ENCODE measurements at places on chromosomes 11 and 22. TPM values are rescaled to one million over a fixed set of nuclear protein-coding genes. Genes with fewer than 3 reads are reported as not detected.
A peak's percentile ranks its signal among the peaks of the same experiment; 100 is the strongest.

GRCh38 chr11:55357560-55358184, 10.1 kb upstream of the OR4A15 start:
- H3K27ac ChIP-seq: no peak overlapping the region
- no peak for DNase-seq
- H3K36me3 ChIP-seq: peaks cover 8% of the 10 kb centered on the region

GRCh38 chr11:62627713-62628112, 5.9 kb upstream of the B3GAT3 start:
- peaks cover 30% of the 10 kb centered on the region for H3K36me3 ChIP-seq
- no peak overlapping the region for H3K27ac ChIP-seq
- H3K27me3 ChIP-seq: no peaks in the 10 kb centered on the region
- DNase-seq: no peak
- no peaks in the 10 kb centered on the region for H3K4me1 ChIP-seq
- H3K4me3 ChIP-seq: no peak overlapping the region

DNA sequence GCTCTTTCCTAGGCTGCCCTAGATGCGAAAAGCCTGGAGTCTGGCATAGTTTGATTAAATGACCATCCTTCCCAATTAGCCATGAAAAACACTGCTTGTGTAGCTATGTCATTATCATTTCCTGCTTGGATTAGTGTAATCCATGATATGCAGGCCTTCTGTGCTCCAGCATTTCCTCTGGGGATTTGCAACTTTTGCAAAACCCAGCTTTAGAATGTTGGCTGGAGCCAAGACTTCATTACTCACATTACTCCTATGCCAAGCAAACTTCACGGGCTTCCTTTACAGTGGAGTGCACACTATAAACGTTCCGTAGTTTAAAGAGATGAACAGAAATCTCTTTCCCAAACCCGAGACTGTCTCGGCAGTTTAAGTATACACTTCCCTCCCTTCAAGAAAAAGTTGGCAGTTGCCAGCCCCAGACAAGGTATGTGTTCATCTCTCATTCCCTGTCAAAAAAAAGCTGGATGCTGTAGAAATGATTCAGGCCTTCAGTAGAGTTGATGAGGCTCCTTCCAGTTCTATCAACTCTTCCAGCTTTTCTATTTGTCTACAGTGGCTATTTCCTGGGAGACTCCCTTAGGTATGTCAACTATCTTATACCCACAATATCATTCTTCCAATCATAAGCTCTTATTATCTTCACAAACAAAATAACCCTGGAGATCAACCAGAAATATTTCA, 180.0 kb downstream of the MAML2 start:
- H3K4me3 ChIP-seq: no peak overlapping the region
- peaks cover 57% of the 10 kb centered on the region for H3K4me1 ChIP-seq
- H3K27ac ChIP-seq: no peak overlapping the region
- DNase-seq: no peak

DNA sequence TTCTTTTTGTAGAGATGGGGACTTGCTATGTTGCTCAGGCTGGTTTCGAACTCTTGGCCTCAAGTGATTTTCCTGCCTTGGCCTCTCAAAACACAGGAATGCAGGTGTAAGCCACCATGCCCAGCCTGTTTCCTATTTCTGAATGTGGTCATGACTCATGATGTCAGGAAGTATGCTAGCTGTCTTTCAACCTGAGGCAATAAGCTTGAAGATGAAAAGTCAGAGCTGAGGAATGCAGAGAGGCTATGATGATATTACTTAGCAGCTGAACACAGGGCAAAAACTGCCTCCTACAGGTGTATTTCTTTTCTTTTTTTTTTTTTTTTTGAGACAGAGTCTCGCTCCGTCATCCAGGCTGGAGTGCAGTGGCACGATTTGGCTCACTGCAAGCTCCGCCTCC, 9.0 kb upstream of the NUCB2 start:
- DNase-seq: no peak
- H3K27ac ChIP-seq: no peak overlapping the region
- no peaks in the 10 kb centered on the region for H3K27me3 ChIP-seq
- H3K4me3 ChIP-seq: no peak overlapping the region

GRCh38 chr22:36028646-36029405, at the start of gene RBFOX2:
Gene RBFOX2 (minus strand): TSS chr22:36028824. CDS start chr22:36028425, 399 bp downstream.
- H3K36me3 ChIP-seq: no peaks in the 10 kb centered on the region
- peaks cover 41% of the 10 kb centered on the region for H3K4me1 ChIP-seq
- DNase-seq: peak; percentile 96
- H3K27ac ChIP-seq: peak within 1 kb of the TSS; percentile 89
- H3K4me3 ChIP-seq: peak within 1 kb of the TSS; percentile 94
- no peaks in the 10 kb centered on the region for H3K27me3 ChIP-seq

DNA sequence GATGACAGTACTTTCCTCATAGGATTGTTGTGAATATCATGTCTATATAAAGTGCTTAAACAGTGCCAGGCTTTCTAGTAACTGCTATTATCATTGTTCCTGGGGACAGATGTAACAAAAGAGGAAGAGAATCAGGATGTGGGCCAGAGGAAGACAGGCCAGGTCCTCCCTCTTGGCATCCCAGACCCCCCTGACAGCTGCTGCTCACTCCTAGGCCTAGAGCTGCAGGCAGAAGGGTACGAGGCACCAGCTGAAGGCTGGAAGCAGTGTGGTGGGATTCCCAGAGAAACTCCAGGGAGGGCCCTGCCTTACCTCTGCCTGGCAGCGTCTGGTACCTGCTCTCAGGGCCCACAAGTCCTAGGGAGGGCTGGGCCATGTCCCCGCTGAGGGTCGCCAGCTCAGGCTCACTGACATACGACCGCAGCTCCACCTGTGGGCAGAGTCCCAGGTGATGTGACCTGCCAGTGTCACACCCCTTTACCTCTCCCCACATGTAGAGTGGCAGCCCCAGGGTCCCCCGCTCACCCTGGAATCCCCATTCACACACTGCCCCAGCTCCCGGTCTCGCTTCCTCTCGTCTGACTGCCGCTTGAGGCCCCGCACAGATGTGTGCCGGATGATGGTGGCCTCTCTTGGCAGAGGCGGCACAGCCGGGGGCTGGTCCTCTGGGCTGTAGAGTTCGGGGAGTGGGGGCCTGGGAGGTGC, 52.2 kb downstream of the C11orf58 start:
- peaks cover 1% of the 10 kb centered on the region for H3K27me3 ChIP-seq
- H3K4me1 ChIP-seq: peaks cover 27% of the 10 kb centered on the region
- H3K4me3 ChIP-seq: no peak overlapping the region
- no peak overlapping the region for H3K27ac ChIP-seq
- no peak for DNase-seq
- H3K36me3 ChIP-seq: peaks cover 1% of the 10 kb centered on the region

DNA sequence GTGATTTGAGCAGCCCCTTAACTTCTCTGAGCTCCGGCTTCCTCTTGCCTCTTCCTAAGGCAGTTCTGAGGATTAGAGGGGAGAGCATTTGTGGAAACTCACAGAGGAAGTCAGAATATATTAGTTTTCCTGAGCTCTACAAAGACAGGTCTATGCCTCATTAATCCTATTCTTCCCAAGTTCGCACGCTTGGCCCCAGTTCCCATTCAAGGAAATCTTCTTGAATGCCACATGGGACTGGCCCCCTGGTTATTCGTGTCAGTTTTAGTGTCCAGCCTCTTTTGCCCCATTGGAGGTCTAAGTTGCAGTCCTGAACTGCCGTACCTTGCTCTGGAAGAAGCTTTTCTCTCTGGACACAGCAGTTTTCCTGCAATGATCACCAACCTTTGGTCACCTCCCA, 37.6 kb upstream of the ALX4 start:
- no peak overlapping the region for H3K4me3 ChIP-seq
- no peak overlapping the region for H3K27ac ChIP-seq
- peaks cover 24% of the 10 kb centered on the region for H3K4me1 ChIP-seq
- no peaks in the 10 kb centered on the region for H3K36me3 ChIP-seq
- H3K27me3 ChIP-seq: peaks cover 44% of the 10 kb centered on the region
- DNase-seq: no peak

DNA sequence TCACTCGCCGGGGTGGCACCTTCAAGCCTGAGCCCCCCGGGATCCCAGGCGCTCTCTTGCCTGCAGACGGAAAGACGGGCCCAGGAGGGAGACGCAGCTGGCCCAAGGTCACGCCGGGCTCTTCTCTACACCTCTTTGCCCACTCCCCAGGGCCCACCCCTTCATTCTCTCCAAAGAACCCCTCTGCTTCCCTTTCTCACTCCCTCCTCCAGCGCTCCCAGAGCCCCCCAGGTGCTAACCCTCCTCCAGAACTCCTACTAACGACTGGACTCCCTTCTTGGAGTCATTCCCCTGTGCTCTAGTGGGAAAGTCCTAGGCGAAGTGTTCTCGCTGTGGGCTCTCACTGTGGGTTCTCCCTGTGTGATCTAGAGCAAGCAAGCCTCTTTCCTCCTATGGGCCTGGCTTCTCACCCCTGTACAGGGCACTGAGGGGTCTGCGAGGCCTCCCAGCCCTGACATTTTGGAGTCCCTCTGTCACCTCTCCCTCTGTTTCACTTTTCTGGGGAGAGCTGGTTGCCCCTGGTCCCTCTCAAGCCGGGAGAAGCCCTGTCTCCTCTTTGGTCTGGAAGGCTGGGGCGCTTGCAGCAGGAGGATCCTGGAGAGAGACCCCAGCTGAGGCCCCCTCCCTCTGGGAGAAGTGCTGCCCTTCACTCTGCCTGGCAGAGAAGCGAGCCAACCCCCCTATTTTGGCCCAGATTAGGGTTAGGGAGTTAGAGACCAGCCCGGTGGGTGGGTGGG, 858 bp downstream of the OAF start:
- H3K27me3 ChIP-seq: peaks cover 4% of the 10 kb centered on the region
- H3K4me1 ChIP-seq: peaks cover 67% of the 10 kb centered on the region
- no peak for DNase-seq
- peak overlapping the region; percentile 99 for H3K4me3 ChIP-seq

DNA sequence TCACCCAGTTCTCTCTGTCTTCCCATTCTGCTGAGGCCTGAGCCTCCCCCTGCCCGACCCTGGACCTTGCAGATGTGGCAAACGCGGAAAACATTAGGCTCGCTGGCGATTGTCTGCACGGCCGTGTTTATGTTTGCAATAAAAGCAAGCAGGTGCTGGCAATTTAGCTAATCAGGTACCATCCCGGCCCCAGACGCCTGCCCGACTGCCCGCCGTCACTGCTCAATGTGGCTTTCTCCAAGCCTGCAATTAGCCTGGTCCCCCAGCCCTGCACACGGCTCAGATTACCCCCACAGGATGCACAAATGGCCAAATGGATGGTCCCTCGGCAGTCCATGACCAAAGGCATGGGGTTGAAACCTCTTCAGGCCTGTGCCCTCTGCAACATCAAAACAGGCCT, 259.7 kb downstream of the MN1 start:
- H3K27me3 ChIP-seq: peaks cover 17% of the 10 kb centered on the region
- peaks cover 50% of the 10 kb centered on the region for H3K4me1 ChIP-seq
- H3K4me3 ChIP-seq: no peak overlapping the region
- no peak for DNase-seq

- H3K4me1 ChIP-seq: peaks cover 4% of the 10 kb centered on the region
- H3K4me3 ChIP-seq: no peak overlapping the region
- peaks cover 2% of the 10 kb centered on the region for H3K27me3 ChIP-seq
- H3K27ac ChIP-seq: peak overlapping the region; percentile 81
- DNase-seq: no peak
- peaks cover 4% of the 10 kb centered on the region for H3K36me3 ChIP-seq
Measured at GRCh38 chr11:70539360-70540095, 141.2 kb downstream of the CTTN start.

- H3K4me3 ChIP-seq: no peak overlapping the region
- no peak for DNase-seq
- no peak overlapping the region for H3K27ac ChIP-seq
- peaks cover 16% of the 10 kb centered on the region for H3K4me1 ChIP-seq
- H3K27me3 ChIP-seq: no peaks in the 10 kb centered on the region
- H3K36me3 ChIP-seq: no peaks in the 10 kb centered on the region
Measured at GRCh38 chr22:28052825-28053269, 133.8 kb upstream of the PITPNB start.

Gene DLG2
- total RNA-seq: 2.1 TPM

Gene MDK
- total RNA-seq: 821 TPM

Gene C11orf91
- total RNA-seq: 0.57 TPM

Gene IL18
- total RNA-seq: not detected

Gene OR4D5
- total RNA-seq: not detected

Gene NNMT
- 0.82 TPM for total RNA-seq

Data from neural crest cell (in vitro differentiated cells).